KBM-7 (cell line): ENCODE measurements at places on chromosomes 7 and 10.

DNA sequence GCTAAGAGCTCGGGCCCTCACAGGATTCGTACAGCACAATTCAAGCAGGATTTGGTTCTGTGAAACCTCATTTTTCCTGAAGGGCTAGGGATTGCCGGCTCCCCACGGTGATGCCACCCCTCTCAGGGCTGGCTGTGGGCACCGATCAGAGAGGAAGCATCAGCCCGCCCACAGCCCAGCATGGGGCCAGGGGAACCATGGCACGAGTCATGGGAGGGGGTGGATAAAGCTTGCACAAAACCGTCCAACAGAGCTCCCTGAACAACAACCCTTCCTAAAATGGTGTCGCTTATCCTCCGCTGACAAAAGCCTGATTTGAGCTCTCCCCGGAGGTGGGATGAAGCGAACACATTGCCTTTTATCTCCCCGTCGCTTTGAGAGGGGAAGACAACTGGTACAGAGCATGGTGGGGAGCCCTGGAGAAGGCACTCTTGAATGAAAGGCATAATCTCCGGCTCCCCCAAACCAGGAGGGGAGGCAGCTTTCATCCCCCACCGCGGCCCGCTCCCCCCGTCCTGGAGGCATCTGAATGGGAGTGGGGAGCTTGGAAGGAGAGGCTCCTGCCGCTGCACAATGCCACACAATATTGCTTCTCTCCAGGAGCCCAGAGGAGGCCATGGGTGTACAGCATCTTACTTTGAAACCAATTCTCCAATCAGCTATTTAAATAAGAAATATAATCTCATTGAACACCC is 144.0 kb downstream of the RPS24 start:
- no peak for DNase-seq

- DNase-seq: peak; percentile 86
These were observed 186.7 kb upstream of the HGF start for GRCh38 chr7:81956520-81956919.

DNA sequence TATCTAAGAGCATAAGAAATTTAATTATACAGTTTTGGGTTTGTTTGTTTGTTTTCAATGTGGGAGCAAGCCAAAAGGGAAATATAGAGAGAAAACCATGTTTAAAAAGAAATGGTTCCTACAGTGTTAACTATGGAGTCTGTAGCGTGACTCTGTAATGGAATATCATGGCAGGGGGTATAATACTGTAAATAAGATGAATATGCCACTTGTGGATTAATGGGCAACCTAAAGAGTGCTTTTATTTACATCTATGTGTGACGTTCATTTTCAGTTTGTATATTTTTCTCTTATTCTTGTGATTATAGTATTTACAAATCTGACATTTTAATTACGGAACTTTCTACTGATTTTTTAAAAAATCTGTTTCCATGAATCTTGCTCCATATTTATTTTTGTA is 95.9 kb downstream of the POLL start:
- no peak for DNase-seq

DNA sequence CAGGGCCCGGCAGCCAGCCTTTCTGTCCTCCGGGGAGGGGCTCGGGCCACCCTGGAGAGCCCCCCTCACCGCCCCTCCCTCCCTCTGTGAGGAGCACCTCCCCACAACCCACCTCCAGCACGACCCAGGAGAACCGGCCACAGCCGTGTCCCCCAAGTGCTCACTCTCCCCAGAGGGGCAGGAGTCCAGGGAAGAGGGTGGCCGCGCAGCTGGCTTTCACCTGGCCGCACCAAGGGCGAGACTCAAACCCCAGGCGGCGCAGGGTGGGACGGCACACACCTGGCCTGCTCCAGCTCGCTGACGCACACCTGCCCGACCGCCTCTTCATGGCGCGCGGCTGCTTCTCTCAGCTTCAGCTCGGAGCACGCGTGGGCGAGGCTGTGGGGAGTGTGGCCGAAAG is 73.4 kb downstream of the CFAP46 start:
- no peak for DNase-seq

- DNase-seq: no peak
These were observed 92.0 kb downstream of the GPR85 start for GRCh38 chr7:112994656-112995055.

- DNase-seq: no peak
These were observed 257.6 kb upstream of the PHYHIPL start for GRCh38 chr10:58918887-58919286.

DNA sequence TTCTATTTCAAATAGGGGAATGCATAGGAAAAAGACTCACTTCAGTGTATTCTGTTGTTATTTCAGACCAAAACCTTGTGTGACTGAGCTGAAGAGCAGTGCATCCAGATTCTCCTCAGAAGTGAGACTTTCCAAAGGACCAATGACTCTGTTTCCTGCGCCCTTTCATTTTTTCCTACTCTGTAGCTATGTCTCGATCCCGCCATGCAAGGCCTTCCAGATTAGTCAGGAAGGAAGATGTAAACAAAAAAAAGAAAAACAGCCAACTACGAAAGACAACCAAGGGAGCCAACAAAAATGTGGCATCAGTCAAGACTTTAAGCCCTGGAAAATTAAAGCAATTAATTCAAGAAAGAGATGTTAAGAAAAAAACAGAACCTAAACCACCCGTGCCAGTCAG is 12.0 kb downstream of the TET1 start:
- no peak for DNase-seq

GRCh38 chr10:78449554-78449953 is 415.9 kb downstream of the RPS24 start:
- DNase-seq: no peak

- peak; percentile 45 for DNase-seq
These were observed 3.9 kb downstream of the TSPAN15 start for GRCh38 chr10:69455006-69455763.

DNA sequence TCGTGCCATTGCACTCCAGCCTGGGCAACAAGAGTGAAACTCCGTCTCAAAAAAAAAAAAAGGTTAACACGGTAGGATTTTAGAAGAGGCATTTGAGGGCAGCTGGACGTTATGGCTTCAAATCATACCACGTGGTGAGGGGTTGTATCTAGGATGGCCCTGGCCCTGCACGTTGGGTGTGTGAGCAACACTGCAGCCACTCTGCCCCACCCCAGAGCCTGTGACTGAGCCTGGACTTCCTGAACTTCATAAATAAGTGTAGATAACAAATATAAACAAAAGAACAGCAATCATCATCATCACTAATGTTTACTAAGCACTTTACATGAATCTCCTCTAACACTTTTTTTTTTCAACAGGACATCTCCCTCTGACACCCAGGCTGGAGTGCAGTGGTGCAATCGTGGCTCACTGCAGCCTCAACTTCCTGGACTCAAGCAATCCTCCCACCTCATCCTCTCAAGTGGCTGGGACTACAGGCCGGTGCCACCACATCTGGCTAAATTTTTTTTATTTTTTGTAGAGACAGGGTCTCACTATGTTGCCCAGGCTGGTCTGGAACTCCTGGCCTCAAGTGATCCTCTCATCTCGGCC is 169.5 kb upstream of the FRMD4A start:
- DNase-seq: no peak

- DNase-seq: peak; percentile 56
These were observed 754 bp downstream of the SEMA3D start for GRCh38 chr7:85186083-85186520.

- no peak for DNase-seq
These were observed 541 bp downstream of the ELMO1 start for GRCh38 chr7:37448011-37448635.

DNA sequence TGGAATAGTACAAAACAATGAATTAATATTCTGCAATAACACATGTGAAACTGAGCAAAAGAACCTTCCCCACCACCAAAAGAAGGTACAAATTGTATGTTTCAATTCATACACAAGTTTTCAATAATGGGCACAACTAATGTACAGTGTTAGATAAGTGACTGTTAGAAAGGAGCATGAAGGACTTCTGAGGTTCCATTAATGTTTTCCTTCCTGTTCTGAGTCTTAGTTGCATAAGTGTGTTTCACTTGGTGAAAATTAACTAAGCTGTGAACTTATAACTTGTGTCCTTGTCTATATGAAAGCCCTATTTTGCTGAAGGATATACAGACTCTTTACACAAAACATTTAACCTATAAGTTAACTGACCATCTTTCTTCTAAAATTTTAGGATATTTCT is 8.2 kb downstream of the GSAP start:
- no peak for DNase-seq

DNA sequence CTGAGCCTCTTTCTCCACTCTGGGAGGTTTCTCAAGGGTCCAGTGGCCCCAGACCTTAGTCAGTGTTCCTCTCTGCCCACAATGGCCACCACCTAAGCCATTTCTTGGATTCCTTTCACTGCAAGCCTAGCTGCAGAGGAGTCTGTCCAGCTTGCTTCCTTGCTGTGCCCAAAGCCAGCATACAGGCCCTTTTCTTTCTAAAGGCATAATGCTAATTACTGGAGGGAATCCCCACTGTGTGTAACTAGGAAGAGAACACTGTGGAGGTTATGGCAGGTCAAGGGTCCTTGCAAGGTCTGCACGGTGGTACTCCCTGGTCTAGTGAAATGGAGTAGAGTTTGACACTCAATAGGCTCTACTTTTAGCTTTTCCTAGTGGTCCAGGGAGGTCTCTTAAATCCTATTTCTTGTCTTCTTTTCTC is 70.4 kb upstream of the CC2D2B start:
- DNase-seq: no peak

DNA sequence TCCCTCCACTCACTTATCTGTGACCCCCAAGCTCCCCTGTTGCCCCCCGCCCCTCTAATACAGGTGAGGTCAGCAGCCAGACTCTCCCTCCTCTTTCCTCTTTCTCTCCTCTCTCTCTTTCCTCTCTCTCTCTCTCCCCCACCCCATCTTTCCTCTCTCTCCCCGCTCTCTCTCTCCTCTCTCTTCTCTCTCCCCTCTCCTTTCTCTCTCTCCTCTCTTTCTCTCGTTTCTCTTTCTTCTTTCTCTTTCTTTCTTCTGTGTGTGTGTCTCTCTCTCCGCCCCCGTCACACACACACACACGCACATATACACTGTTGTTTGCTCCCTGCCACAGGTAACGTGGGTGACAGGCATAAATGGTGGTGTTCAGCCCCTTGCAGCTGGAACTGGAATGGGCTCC is 37.2 kb upstream of the PSMG3 start:
- DNase-seq: no peak
